Activated CD4-positive, alpha-beta T cell treated with anti-CD3 and anti-CD28 coated beads, Interleukin-2, amount 50 U/mL, for 4 hours (primary cell): ENCODE measurements at places on chromosomes 1 and 21.

DNA sequence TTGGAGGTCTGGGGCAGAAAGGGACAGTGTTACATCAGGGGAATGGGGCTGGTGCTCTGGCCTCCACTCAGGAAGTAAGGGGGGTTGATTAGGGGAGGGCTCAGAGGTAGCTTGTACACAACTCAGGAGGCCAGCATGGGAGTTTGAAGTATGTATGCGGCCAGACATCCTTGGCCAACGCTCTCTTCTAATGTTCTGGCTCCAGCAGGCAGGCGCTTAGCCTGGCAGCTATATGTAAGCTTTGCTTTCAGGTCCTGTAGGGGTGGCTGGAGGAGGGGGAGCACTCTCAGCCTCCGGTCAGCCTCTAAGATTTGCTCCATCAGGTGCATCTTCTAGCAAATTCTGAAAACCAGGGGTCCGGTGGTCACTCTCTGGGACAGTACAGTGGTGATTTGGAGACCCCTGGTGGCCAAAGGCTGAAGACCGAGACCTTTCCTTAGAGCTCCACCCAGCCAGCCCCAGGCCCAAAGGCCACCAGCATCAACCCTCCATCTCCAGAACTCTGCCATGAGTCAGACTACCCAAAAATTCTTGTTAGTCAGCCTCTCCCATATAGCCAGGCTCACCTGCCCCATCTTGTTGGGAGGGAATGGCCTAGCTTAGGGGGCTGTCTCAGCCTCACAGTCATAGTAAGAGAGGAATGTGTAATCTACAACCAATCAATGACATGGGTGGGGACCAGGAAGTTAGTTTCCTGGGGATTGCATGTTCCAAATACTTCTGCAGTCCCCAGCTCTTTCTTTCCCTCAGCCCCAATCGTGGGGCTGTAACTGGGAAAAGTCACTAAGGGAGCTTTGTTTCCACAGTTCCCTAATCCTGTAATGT, 9.7 kb upstream of the COL8A2 start:
- no peak for DNase-seq

GRCh38 chr1:221884821-221885220, 142.9 kb upstream of the DUSP10 start:
- DNase-seq: no peak

DNA sequence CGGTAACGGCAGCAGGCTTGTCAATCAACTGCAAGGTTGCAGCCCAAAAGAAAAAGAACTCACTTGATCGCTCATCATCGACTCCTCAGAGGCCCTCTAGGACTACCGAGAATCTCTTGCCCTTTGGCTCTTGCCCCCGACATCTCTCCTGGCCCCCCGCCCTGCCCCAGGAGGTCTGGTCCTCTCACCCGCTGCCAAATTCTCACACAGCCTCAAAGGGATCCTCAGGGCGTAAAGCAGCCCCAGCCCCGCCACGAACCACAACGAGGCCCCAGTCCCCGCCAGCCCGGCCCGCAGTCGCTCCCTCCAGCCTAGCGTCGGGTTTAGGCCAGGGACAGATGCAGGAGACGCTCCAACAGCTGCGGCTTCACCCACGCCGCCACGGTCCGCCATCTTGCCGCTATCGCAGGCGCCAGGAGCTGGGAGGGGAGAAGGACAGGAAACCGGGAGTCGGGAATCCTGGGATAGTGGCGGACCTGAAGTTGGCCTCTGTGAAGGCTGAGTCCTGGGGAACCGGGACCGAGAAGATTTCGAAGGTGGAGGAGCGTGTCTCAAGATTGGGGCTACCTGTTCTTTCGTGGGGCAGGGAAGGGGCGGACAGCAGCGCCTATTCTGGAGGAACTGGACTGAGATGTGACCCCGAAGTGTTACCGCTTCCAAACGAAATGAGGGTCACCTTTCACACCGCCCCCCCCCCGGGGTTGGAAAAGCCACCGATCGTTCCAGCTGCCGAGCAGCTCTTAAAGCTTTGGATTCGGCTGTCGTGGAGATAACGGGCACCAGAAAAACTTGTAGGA, at the start of gene ST7L:
ST7L (minus strand) TSS at position 421 of the 797 bp plus-strand sequence; CDS start at position 393, 28 bp downstream.
- peak; percentile 41 for DNase-seq

GRCh38 chr21:25967901-25968438, 202.6 kb downstream of the APP start:
- no peak for DNase-seq

DNA sequence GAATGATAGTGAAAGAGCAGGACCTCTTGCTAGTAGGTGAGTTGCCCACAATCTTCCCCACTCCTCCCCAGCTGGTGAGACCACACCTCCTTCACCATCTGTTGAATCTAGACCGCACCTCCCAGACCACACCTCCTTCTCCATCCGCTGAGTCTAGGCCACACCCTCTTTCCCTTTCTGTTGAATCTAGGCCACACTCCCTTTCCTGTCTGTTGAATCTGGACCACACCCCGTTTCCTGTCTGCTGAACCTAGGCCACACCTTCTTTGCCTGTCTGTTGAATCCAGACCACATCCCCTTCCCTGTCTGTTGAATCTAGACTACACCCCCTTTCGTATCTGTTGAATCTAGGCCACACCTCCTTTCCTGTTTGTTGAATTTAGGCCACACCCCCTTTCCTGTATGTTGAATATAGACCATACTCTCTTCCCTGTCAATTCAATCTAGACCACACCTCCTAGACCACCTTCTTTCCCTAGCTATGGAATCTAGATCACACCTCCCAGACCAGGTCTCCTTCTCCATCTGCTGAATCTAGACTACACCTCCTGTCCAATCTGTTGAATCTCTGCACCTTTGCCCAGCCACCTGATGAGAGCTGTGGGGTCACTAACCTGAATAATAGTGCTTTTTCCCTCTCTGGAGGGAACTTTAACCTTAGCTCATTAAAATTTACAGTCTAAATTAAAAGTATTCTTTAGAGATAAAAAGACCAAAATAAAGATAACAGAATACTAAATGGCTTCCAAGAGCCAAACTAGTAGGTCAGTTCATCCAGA, 116.3 kb downstream of the DAB1 start:
- peak; percentile 24 for DNase-seq

GRCh38 chr1:226063977-226064815, 1.7 kb downstream of the H3-3A start:
- DNase-seq: peak; percentile 16

GRCh38 chr1:111517469-111518225, 14.2 kb upstream of the ADORA3 start:
- no peak for DNase-seq

- no peak for DNase-seq
Measured at GRCh38 chr21:38989745-38990423, 184.2 kb downstream of the ETS2 start.

DNA sequence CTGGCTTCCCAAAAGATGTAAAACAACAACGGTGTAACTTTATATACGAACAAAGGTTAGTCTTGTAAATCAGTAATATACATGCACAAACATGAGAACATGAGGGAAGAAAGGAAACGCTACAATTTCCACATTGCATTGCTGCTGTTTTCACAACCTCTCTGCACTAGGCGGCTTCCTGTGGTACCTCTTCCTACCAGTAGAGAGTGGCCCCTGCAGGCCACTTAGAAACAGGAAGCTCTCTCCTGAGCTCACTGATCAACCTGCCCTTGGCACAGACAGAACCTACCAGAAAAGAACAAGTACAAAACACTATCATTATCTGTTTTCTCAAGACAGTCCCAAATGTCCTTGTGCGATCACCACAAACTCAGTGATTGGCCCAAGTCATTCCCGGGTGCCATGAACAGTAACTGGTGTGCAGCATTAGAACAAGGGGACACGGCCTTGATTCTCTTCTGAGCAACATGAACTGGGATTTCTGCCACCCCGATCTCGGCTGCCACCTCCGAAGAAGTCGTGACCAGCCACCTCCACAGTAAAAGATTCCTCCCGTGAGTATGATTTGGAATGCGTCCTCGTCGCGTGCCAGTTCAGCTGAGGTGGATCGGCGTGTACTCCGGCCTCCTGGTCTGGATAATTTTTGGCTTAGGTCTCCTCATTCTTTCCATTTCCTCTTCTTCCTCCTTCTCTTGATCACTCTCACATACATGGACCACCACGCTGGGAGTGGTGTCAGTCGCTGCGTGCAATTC, 5.7 kb upstream of the KCNE1 start:
- no peak for DNase-seq

- no peak for DNase-seq
Measured at GRCh38 chr1:91924146-91924545, 25.1 kb upstream of the BRDT start.

GRCh38 chr1:233657466-233657865, 43.6 kb downstream of the KCNK1 start:
- DNase-seq: no peak

GRCh38 chr1:222912730-222913129, 97.9 kb downstream of the DISP1 start:
- DNase-seq: no peak

- DNase-seq: no peak
Measured at GRCh38 chr1:3404801-3405200, 49.7 kb upstream of the ARHGEF16 start.

- DNase-seq: no peak
Measured at GRCh38 chr21:39094847-39095579, 88.2 kb downstream of the PSMG1 start.

DNA sequence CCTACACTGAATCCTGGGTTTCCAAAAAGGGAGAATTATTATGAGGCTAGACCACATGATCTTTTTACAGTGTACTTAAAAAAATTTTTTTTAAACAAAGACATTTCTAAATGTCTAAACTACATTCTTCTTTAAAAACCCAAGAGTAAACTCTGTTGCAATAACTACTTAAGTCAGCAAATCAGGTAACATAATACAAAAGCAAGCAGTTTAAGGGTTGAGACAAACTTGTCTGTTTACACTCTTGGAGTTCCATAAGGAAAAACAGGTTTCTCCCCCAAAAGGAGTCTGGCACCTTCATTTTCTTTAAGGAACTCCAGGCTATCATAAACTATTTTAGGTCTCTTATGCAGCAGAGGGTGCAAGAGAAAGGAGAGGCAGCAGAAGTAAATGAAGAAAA, 12.5 kb upstream of the ANKRD45 start:
- DNase-seq: no peak

GRCh38 chr21:43686811-43687565, 27.6 kb downstream of the RRP1B start:
- no peak for DNase-seq

DNA sequence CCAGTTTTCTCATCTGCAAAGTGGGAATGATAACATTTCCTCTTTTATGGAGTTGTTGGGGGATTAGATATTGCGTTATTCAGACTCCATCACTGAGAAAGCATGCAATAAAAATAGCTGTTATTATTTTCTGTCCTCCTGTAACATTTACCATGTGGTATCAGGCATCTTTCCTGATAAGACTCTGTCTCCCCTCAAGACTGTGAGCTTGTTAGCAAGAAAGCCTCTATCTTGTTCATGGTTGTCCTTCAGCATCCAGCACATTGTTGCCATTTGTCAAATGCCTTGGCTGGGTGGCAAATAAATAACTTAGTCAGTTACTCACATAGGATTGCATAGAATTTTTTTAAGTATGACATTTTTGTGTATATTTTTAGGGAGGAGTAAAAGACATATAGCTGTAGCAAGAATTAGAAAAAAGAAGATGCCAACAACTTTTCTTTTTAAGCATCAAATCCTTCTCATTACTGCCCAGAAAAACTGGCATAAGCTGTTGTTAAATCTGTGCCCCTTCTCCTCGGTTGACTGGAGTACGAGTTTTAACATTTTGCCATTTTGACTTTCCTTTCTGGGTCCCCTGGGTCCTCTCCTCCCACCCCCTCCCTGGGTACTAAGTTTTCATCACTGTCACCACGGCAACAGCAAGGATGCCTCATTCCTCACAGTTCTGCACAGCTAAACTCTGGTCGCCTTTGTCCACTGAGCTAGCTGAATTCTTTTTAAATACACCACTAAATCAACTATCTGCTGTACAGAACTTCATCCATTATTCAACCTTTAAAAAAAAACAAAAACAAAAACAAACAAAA, 1.0 kb upstream of the JAM2 start:
- no peak for DNase-seq

DNA sequence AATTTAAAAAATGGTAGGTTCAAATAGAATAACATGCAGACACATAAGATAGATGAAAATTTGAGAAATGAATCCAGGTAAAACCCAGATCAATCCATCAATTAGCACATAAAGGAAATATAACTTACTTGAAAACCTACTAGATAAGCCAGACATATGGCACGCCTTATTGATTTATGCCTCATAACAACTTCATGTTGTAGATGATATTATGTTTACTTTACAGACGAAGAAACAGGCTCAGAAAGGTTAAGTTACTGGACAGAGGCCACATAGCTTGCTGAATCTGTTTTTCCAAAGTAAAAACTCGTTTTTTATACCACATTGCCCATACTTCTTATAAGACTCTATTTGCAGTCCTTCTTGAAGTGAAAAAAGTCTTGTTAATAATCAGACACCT, 22.1 kb upstream of the NCF2 start:
- no peak for DNase-seq

DNA sequence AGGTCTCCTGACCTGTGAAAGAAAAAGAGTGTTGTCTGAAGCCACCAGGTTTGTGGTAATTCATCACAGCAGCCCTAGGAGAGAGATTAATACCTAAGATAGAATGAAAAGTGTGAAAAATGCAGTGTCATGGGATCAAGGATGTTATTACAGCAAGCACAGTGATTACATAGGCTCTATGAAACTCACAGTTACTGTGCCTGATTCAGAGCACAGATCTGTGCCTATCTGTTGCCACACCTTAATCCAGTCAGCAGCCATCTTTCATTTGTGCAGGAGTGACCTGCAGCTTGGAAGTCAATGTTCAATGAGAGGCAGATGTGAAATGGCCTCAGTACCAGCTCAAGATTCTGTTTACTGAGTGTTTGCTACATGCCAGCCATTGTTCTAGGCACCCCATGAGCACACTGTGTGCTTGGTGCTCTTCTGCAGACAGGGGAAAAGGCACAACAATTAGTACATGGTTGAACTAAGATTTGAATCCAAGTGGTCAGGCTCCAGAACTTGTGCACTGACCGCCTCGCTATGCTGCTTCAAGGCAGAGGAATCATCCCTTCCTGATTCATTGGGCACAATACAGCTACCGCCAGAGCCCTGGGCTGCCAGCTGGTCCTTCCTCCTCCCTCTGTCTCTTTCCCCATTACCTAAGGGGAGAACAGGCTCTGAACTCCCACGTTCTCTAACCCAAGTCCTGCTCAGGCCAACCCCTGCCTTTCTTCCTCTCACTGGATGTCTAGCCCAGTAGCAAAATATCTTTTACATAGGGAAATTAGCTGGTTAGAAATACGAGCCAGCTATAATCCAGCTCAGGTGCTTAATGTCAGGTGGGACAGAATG, 56.3 kb upstream of the NEK2 start:
- no peak for DNase-seq

- no peak for DNase-seq
Measured at GRCh38 chr1:150696590-150696989, 364 bp downstream of the GOLPH3L start.

- DNase-seq: no peak
Measured at GRCh38 chr21:26800001-26800400, 45.2 kb downstream of the ADAMTS1 start.

- no peak for DNase-seq
Measured at GRCh38 chr1:100461222-100461621, 76.7 kb upstream of the GPR88 start.

- no peak for DNase-seq
Measured at GRCh38 chr1:27408151-27408550, 15.7 kb downstream of the GPR3 start.
